ENCODE measurements at places on chromosomes 7 and 10.

- no peak for DNase-seq
Measured at GRCh38 chr10:83023662-83024061, 1115.6 kb upstream of the GHITM start.

DNA sequence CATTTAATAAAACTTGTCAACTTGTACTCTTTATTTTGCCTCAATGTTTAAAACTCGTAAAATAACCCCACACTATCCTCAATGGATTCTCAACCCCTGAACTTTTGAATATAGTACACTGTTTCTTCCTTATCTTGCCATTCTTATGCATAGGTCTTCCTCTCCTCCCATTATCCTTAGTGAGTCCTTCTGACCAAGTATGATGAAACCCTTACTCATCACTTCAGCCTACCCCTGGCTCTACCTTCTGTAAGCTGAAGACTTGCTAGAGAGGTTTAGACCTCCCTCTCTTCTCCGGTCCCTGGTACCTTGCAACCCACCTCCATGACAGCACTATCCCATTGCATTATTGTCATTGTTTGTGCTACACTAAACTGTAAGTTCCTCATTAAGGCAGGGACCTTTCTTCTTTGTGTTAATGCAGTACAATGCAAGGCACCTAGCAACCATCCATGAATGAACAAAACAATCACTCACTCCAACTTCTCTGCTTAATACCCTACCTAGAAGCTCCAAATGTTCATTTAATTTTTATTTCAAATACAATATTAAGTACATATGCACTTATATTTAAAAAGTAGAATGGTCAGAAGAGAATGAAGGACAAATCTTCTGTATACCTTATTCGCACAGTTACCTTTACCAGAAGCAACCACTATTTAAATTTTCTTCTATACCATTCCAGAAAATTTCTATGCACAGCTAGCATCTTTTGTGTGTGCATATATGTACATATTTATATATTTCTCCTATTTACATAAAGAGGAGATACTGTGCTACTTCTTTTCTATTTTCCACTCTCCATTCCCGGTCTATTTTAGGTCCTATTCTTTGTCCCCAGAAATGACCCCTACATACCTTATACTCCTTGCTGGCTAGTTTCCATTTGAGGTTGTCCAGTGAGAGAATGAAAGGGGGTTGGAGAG is 77.5 kb downstream of the SLC16A9 start:
- no peak for DNase-seq

DNA sequence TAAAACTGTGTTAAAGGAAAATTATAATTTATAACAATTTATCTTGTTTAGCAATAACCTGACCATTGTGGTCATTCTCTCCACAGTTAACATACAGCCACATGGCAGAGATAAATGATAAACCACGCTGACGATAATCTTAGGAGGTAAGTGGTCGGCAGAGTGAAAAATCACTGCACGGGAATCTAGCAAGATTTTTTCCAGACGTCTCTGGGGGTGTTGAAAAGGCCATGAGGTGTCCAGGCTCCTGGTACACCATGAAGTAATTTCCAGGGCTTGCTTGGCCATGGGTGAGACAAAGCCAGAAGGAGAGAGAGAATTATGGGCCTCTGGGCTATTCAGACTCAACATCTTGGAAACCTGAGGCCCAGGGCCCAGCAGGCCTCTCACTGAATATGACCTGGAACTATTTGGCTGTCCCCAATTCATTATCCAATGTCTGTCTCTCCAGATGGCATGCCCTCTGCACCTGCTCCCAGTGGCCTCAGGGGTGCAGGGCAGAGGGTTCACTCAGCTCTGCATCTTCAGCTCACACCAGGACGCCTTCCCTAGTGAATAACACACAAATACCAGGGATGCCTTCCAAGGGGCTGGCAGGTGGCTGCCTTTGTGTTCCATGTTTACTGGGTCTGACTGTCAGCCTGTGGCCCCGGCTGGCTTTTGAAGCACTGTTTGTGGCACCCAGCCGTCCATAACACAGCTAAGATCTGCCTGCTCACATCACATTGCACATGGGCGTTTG is 590.4 kb upstream of the PFKP start:
- DNase-seq = no peak

- no peak for DNase-seq
Measured at GRCh38 chr7:7446616-7447015, 89.1 kb downstream of the COL28A1 start.

DNA sequence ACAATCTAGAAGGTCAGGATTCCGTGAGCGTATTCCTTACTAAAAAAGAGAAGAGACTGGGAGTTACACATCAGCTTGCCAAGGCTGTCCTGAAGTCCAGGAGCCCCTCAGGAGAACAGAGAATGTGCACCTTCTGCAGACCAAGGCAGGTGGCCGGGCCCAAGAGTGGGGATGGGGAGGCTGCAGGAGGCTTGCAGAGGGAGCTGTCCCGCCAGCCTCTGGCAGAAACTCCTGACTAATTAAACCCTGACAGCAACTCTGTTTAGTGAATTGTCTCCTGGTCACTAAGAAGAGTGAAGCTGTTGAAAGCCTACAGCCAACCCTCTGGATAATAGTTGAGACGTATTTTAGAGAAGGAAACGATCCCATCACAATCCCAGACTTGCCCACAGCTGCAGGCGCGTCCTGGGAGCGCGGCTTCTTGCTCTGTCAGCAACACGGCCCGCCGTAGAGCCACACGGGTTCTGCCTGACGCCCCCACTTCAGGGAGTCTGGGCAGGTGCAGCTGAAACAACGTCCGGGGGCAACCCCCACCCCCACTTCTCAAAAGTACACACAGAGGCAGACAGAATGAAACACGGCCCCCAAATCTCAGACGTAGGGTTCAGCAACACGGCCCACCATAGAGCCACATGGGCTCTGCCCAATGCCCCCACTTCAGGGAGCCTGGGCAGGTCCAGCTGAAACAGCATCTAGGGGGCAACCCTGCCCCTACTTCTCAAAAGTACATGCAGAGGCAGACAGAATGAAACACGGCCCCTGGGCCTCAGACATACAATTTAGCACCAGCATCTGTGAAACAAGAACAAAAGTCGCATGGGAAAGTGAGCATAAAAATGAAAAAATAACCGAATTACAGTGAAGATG is 45.2 kb downstream of the DIP2C start:
- no peak for DNase-seq

DNA sequence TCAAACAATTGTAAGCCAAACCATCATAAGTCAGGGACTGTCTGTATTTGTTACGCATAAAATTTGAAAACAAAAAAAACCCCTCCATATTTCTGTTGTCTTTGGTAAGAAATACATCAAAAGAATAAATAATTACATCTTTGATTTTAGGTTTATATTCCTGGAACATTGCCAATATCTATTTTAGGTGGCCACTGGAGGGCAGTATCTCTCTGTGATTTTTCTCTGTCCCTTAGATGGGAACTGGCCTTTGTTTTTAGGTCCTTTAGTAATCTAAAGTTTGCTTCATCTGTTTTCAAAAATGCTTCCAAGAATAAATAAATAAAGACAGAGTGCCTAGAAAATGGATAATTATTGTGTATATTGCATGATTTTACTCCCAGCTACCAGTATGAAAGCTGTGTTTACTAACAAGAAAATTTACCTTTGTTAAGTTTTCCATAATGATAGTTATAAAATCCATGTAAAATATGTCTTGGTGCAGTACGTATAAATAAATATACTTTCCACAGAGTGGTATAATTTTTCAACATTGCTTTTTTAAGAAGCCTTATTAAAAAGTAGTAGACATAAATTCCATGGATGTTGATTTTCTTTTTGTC is 64.2 kb downstream of the PHYHIPL start:
- peak; percentile 34 for DNase-seq

DNA sequence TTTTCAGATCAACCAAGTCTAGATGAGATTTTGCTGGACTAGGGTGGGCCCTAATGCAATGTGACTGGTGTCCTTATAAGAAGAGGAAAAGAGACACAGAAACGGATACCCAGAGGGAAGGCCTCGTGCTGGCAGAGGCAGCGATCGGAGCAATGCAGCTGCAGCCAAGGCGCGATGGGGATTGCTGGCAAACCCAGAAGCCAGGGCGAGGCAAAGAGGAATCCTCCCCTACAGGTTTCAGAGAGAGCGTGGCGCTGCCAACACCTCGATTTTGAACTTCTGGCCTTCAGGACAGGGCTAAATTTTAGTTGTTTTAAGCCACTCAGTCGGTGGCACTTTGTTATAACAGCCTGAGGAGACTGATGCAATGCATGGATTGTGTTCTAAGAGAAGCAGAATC is 157.1 kb upstream of the RHEB start:
- DNase-seq = no peak

All from AML-193 (cell line).